Activated T-cell treated with anti-CD3 and anti-CD28 coated beads for 24 hours (primary cell): ENCODE measurements at places on chromosomes 1 and 21.

- DNase-seq, result no peak
These were observed 145.0 kb downstream of the TRABD2B start for GRCh38 chr1:47852006-47852718.

GRCh38 chr1:202728951-202729350 is 18.7 kb upstream of the SYT2 start:
- no peak for DNase-seq

- DNase-seq, result no peak
These were observed 35.2 kb downstream of the CCN1 start for GRCh38 chr1:85615586-85616363.

GRCh38 chr1:162876751-162877150 is 15.8 kb upstream of the CCDC190 start:
- DNase-seq, result no peak

GRCh38 chr1:35369922-35370671 is 101.6 kb downstream of the ZMYM4 start:
- no peak for DNase-seq

- no peak for DNase-seq
These were observed 82.8 kb upstream of the SLC44A3 start for GRCh38 chr1:94737124-94737998.
